ENCODE measurements at places on chromosomes 5 and 9.

GRCh38 chr5:6704361-6704851 is 8.8 kb upstream of the TENT4A start:
- DNase-seq: no peak

DNA sequence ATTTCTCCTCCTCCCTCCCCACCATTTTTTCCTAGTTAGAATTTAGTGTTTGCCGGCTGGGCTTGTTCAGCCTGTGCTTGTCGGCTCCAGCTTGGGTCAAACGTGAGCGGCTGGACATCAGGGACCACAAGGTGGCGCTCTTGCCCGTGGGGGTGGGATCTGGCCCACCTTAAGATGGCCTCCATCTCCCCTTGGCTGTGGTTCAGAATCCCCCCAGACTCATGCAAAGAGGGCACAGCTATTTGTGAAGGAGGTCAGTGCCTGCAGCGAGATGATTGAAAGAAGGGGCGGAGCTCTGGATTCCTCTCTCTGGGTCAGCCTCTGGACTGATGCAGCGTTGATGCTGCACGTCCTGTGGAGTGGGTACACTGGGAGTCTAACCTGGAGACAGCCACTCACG is 283.3 kb upstream of the TUT7 start:
- no peak for DNase-seq

DNA sequence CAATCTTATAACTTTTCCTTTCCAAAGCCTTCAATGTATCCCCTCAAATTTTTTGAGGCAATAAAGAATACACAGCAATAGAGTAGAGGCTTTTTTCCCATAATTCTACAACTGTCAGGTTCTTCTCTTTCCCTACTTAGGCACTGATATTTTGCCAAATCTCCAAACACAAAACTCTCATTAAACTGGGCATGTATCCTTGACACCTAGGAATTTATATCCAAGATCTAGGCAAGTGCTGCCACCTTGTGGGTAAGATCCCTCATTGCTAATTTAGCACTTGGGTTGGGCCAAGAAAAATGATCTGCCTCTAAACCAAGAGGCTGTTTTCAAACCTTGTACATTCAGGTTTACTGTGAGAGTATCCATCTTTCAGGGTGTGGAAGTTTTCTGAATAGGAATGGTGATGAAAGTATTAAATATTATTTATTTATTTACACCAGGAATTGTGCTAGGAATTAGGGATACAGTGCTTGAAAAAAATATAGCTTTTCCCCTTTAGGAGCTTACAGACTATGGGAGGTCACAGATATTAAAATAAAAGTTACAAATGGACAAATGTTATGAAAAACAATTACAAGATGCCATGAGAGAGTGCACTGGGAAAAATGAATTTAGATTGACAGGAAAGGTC is 17.6 kb downstream of the TSTD2 start:
- DNase-seq: peak; percentile 25

- DNase-seq: no peak
Observed at GRCh38 chr5:10399839-10400238, 41.8 kb upstream of the ROPN1L start.

- no peak for DNase-seq
Observed at GRCh38 chr5:93151896-93152295, 429.1 kb downstream of the NR2F1-AS1 start.

DNA sequence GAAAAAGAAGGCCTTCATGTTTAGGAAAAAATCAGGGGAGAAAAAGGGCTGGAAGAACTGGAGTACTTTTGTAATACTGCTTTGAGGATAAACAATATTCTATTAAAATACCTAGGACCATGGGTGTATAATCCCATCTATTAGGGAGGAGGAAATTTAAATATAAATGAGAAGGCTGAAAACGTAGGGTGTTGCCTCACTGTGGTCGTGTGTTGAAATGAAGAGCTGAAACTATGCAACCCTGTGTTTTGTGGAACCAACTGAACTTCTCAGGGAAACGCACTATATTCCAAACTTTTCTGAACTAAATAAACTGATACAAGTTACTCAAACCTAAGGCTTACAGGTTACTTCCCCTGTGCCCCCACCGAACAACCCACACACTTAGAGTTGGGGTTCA is 4.5 kb upstream of the CNTLN start:
- DNase-seq: no peak

GRCh38 chr9:12923468-12924009 is 148.7 kb downstream of the LURAP1L start:
- DNase-seq: no peak
